ENCODE measurements at places on chromosomes 7 and 10. TPM values are rescaled to one million over a fixed set of nuclear protein-coding genes. Genes with fewer than 3 reads are reported as not detected.

- no peak for DNase-seq
These were observed 16.2 kb downstream of the CAMK2G start for GRCh38 chr10:73858013-73858708.

The STX1A gene
- 2.3 TPM for total RNA-seq

- DNase-seq = no peak
These were observed 309.5 kb downstream of the WDR37 start for GRCh38 chr10:1365540-1366321.

The NEBL gene
- 0.26 TPM for total RNA-seq

The CFAP46 gene
- 0.29 TPM for total RNA-seq

- DNase-seq = no peak
These were observed 323.0 kb downstream of the EXOC4 start for GRCh38 chr7:133575726-133576440.

DNA sequence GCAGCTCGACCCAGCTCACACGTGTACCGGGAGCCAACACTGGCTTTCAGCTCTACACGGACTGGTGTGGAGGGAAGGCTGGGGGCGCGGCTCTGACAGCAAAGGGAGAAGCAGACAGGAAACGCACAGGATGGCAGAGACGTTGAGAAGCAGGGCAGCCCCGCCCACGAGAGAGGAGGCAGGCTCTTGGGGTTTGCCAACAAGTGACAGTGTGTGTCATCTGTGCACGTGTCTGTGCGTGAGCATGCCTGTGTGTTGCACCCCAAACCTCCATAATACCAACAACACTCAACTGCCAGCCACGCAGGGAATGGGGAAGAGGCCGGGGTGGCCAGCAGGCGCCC lies 64.4 kb upstream of the PDGFA start:
- no peak for DNase-seq

GRCh38 chr10:80460399-80461207 lies 6.5 kb downstream of the TSPAN14 start:
- DNase-seq = peak; percentile 46

The LIPJ gene
- 0.48 TPM for total RNA-seq

- no peak for DNase-seq
These were observed 36.0 kb upstream of the DLD start for GRCh38 chr7:107854989-107855388.

The CCL24 gene
- total RNA-seq = not detected

DNA sequence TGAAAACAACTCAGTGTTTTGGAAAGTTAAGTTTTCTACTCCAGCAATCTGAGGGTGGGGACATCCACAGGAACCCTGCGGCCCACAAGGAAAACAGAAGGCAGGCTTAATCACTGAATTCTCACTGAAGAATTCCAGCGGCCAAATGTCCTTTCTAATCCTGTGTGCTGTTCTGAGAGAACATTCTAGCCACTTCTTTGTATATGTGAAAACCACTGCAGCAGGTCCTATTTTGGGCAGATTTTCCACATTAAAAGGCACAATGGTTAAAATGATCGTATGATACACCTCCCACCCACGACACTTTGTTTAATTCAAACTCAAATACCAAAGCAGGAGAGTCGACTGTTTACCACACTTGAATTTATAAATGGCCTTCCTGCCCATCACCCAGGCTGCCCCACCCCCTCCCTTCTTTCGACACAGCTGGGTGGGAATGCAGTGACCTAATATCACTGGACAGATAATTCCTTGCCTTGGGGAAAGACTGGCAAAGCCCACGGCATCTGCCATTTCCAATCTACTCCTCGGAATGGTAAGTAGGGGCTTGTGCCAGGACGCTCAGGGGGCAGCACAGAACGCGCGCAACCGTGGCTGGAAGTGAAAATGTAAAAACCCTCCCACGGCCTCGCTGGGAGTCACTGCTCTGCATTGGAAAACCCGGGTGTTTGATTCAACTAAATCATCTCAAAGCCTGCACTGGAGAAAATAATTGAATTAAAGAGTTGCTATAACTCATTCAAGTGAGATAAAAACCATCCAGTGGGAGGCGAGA lies 67.0 kb downstream of the CTBP2 start:
- peak; percentile 75 for DNase-seq

The NPTX2 gene
- total RNA-seq = 5.5 TPM

The PTN gene
- total RNA-seq = 118 TPM

- no peak for DNase-seq
These were observed 29.3 kb upstream of the HECTD2 start for GRCh38 chr10:91380873-91381256.

The TBC1D12 gene
- 37.5 TPM for total RNA-seq

The CPVL gene
- 8.5 TPM for total RNA-seq

The TRIM50 gene
- not detected for total RNA-seq

DNA sequence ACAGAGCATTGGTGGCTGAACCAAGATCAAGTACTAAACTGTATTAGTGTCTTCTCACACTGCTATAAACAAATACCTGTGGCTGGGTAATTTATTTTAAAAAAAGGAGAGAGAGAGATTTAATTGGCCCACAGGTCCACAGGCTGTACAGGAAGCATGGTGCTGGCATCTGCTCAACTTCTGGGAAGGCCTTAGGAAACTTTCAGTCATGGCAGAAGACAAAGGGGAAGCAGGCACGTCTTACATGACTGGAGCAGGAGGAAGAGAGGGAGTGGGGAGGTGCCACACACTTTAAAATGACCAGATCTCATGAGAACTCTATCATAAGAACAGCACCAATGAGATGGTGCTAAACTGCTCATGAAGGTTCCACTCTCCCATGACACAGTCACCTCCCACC lies 95.2 kb upstream of the JCAD start:
- DNase-seq = no peak

The CHAT gene
- total RNA-seq = not detected

DNA sequence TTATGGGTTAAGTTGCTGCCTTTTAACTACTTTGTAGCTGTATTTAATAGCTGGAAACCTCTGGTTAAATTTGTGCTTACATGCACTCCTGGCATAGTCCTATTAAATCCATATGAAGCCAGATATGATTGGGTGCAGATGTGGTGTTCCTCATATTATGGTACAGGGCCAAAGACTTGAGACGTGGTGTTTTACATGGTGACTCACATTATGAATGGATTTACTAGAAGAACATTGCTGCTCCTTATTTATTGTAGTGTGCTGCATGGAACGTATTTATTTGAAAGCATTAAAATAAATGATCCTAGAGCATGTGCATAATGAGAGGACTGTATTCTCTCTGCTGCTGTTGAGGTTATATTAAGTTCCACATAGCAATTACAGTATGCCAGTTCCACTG lies 224.1 kb downstream of the SLC25A13 start:
- no peak for DNase-seq

The SCIN gene
- total RNA-seq = 3.2 TPM

DNA sequence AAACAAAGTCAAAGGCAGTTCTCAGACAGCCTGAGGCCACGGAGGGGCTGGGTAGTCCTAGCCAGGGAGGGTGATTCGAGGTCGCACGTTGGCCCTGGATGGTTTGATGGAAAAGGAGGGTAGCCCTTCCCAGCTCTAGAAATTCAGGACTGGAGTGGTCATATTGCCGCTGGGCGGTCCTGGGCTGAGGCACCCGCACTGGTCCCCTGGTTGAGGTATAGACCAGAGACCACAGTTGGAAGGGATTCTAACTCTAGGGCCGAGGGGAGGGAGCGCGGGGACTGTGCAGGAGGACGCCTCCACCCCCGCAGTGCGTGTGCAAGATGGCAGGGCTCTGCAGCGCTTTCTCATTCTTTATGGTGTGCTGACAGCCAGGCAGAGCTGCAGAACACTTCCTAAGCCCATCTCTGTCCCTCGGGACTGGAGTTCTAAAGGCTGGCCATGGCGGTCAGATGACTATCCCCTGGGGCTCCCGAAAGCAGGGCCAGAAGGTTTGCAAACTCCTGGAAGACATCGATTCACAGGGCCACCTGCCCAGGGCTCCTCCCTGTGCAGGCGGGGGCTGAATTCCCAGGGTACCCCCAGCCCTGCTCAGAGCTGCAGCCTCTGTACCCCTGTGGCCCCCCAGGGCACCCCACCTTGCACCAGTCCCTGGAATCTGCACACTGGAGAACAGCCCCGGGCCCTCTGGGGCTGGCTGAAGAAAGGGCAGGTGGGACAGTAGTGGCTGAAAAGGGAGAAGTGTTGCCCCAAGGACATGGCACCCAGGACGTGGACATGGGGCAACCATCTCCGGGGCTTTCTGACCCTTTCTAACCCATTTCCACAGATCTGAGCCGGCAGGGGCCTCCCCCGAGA lies 51.0 kb upstream of the ELN start:
- peak; percentile 34 for DNase-seq

The TAS2R41 gene
- total RNA-seq = not detected

The AKR1C1 gene
- 6.3 TPM for total RNA-seq

The DNAH11 gene
- 2.8 TPM for total RNA-seq

DNA sequence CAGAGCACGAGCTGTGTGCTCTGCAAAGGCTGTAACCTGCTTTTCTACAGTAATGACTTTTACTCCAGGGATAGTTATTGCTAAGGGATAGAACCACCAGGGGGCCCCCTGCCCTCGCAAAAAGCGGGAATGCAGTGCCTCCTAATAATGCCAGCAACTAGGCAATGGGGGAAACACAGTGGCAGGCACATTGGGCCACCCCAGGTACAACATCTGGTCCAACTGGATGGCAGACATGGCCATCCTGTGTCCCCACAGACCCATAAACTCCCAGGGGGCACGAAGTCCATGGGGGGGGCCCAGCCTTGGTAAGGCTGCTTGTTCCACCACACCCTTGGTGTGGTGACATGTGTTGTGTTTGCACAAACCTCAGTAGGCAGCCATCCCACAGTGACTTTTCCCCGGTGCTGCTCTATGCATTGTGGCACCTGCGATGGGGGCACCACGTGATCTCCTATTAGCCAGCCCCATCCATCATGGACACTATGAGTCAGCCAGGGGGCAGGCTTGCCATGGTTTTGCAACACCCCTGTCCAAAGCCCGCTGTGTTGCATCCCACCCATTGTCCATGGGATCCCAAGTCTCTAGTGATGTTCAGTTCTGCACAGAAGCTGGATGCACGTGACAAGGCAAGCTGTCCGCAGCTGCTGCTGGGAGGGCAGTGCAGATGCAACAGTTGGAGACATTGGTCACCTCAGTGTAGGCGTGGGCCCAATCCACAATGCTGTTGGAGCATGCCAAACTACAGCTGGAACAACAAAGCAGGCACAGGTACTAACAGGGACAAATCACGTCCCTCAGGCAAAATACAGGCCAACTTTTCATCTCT lies 84.0 kb downstream of the ANLN start:
- no peak for DNase-seq

DNA sequence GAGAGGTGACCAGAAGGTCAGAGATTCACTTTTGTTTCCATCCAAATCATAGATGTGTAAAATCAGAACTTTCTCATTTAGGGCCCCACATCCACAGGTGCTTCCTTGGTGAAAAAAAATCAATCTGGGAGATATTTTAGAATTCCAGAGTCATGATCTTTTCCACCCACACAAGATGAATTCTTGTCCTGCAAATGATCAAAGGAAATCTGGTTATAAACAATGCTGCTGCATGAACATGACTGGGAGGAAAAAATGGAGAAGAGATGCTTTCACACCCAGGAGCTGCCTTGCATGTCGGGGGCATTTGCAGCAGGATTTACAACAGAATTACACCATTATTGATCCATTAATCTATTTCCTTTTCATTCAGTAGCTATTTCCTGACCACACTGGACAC lies 106.5 kb upstream of the TMEM72 start:
- no peak for DNase-seq

DNA sequence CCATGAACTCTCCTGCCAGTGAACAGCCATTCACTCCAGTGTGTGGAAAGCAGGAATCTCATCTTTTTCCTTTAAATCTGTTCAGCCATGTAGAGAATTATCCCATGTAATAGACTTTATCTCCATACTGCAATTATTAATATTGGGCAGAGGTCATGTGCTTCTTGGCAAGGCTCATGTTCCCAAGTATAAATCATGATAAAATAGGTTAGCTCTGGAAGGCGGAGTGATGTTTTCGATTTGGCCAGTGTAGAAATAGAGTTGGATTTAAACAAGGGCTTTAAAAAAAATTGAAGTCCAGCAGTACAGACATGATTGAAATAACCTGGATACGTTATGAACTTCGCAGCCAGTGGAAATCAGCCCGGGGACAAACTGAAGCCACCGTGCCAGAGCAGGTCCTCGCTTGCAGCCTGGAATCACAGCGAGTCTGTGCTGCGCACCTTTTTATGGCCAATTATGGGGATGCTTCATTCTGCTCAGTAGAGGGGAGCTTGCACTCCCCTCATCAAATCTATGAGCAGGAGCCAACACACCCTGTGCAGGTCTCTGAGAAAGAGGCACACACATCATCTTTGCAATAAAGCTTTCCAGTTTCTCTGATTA lies 654.0 kb upstream of the MKI67 start:
- no peak for DNase-seq

DNA sequence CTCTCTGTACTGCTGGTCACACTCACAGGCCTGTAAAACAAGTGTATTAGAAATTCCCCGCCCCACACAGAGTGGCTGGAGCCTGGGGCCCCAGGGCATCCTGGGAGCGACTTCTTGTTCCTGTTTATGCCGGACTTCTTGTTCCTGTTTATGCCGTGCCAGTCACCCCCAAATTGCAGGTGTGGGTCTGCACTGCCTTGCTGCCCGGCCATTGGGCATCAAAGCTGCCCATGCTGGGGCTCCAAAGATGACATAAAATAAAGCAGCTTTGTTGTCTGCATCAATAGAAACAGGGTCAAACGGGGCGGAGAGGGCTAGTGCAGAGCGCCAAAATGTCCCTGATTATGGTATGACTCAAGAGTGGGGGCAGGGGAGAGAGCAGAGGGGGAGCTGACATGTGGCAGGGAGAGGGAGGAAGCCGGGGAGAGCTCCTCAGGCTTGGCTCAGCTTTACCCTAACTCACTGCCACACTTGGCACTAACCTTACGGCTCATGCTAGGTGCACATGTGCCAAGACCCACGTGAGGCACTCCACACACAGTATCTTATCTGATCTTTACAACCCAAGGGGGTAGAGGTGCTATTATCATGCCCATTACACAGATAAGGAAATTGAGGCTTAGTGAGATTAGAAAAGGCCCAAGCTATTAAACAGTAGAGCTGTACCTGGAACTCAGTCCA lies 98.4 kb downstream of the PIP4K2A start:
- DNase-seq = no peak

GRCh38 chr10:71266147-71266917 lies 52.7 kb upstream of the SLC29A3 start:
- DNase-seq = peak; percentile 84

The ABCB1 gene
- total RNA-seq = 50.1 TPM

The ASZ1 gene
- not detected for total RNA-seq

The CALCR gene
- total RNA-seq = 0.26 TPM

GRCh38 chr10:3420527-3421469 lies 248.2 kb upstream of the PITRM1 start:
- no peak for DNase-seq

The PKD2L1 gene
- not detected for total RNA-seq

DNA sequence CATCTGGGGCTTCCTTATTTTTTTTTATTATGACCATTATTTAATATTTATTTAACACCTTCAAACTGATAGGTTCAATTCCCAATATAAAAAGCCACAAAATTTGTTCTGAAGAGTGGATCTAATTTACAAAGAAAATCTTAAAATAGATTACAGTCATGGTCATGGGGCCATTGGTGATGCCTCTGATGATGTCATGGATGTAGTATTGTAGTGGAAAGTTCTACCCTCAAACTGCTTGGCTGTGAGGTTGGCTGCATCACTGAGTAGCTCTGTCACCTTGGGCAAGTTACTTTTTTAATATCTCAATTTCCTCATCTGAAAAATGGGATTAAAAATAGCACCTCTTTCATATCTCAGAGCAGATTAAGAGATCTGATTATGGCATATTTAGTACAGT lies 128.5 kb downstream of the DKK1 start:
- DNase-seq = no peak
